NCI-H82 (cell line): ENCODE measurements at places on chromosomes 16 and 17.

- no peak for DNase-seq
These were observed 802.5 kb upstream of the EEF2KMT start for GRCh38 chr16:5900046-5900445.

DNA sequence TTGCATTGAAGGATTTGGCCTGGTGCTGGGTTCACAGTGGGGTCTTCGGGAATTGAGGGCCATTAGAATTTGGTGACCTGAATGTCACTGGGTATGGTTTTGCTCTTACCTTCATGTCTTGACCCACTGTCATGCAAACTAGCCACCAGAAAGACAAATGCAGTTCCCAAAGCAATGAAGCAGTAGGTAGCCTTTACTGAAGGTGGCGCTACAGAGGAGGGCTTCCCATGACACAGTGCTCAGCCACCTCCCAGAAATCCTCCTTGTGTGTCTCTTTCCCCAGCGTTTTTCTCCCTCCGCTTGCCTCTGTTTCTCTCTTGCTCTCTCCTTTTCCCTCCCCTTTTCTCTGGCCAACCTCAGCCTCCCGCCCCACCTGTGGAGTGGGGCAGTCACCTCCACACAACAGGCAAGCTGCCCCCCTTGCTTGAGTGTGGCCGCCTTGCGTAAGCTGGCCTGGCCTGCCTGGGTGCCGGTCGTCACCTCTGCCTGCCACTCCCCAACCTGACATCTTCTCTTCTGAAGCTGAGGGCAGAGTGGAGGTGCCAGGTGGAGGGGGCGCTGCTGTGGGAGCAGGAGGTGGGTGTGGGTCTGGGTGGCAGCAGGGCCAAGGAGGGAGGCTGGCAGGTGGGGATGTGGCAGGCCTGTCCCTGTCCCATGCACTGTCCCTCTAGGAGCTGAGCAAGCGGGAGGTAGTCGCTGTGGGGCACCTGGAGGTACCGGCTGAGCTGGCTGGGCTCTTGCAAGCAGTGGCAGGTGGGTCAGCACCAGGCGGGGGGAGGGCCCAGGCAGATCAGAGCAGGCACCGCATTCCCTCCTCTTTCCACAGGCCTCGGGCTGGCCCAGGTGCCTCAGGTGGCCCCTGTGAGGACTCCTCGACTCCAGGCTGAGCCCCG lies 34.7 kb downstream of the MYO15A start:
- peak; percentile 71 for DNase-seq

- no peak for DNase-seq
These were observed 28.2 kb upstream of the TMEM220 start for GRCh38 chr17:10758062-10758461.

GRCh38 chr16:84334058-84334457 lies 34.3 kb upstream of the ATP2C2 start:
- DNase-seq: no peak

- peak; percentile 34 for DNase-seq
These were observed 341.4 kb downstream of the FOXL1 start for GRCh38 chr16:86919578-86920305.

DNA sequence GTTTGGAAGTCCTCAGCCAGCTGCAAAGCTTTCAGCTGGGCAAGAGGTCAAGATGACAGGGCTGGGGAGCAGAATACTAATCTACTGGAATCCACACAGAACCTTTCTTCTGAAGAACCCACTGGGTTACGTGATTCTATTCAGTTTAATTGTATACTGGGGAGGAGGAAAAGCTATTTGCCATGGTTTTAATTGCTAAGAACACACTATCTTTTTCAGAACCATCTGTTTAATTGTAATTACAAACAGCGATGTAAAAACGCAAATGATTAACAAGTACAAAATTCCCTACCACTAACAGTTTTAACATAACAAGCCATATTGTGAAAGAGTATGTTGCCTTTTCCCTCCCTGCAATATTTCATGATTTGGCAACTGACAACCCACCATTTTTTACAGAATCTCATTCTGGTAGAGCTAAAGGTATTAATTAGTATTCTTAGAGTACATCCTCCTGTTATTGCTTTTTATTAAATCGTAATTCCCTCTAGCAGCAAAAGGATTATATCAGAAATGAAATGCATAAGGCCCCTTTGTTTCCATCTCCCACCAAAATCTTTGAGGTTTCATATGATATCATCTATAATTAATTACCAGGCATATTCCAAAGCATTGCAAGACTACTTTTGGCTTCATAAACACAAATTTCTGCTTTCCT lies 12.1 kb downstream of the HYDIN start:
- no peak for DNase-seq

DNA sequence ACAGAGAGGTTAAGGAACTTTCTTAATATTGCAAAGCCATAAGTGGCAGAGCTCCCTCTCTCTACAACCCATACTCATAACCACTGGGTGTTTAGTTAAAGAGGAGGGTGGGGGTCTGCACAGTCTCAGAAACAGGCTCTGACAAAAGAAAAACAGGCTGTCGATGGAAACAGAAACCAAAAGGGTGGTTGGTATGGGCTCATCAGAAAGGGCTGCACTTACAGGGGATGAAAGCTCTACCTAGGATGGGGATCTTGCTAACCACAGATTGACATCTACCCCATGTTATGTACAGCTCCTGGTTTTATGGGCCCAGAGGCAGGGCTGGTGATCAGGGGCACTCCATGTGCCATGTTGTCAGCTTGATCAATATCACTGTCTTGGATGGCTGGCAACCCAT lies 111.4 kb downstream of the CYLD start:
- DNase-seq: no peak

- DNase-seq: no peak
These were observed 6.6 kb downstream of the C16orf95 start for GRCh38 chr16:87310610-87311009.

DNA sequence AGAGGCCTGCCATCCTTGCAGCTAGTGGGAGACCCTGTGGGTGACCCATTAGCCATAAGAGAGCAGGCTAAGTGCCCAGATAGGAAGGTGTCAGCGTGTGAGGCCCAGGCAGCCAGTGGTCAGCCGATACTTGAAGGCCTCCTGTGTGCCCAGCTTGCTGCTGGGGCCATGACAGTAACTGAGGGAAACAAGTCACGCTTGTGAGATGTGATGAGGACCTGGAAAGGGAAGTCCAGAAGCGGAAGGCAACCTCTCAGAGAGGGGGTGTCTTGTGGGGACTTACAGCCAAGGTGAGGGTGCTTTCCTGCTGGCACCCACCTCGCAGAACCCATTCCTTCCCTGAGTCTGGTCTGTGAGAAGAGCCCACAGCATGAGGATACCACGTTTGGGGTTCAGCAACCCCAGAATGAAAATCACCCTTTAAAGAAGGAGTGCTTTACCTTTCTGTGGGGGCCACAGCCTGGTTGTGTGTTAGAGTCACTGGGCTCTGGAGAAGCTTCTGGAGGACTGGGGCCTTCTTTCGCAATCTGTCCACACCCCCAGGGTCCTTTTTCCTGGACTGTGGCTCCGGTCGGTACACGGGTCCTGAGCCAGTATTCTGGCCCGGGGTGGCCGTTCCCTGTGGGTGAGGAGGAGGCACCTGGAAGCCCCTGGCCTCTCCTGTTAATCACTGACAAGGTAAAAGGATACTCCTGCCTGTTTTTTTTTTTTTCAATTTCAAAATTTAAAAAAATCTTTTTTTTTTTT lies 53.9 kb downstream of the PLCG2 start:
- DNase-seq: no peak

DNA sequence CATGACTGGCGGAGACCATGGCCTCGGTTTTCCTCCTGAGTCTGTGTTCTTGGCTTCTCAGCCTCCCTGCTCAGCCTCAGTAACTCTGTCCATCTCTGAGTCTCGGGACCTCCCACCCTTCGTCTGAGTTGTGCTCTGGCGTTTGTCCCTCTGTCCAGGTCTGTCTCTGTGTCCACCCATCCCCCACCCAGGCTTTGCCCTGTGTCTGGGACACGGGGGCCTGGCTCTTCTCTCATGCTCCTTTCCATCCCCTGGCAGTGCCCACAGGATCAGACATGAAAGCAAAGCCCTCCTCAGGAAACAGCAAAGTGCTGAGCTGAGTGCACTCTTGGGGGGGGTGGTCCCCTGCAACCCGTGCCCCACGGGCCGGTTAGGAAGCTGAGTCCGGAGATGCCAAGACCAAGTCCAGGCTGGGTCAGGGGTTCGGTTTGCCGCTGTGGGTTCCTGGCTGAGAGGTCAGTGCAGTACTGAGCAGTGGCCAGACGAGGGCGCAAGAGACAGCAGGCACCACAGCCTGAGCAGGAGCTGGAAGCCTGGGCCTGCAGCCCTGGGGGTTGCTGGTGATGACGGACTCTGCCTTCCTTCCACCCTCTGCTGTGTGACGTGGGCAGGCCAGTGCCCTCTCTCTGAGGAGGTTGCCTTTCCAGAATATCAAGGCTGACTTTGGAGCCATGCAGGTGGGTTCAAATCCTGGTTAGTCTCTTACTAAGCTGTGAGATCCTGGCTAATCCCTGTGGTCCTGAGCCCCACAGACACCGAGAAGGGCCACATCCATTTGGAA lies 2.5 kb downstream of the P2RX1 start:
- DNase-seq: peak; percentile 89

- no peak for DNase-seq
These were observed 903.4 kb upstream of the CDH8 start for GRCh38 chr16:62939687-62940086.

DNA sequence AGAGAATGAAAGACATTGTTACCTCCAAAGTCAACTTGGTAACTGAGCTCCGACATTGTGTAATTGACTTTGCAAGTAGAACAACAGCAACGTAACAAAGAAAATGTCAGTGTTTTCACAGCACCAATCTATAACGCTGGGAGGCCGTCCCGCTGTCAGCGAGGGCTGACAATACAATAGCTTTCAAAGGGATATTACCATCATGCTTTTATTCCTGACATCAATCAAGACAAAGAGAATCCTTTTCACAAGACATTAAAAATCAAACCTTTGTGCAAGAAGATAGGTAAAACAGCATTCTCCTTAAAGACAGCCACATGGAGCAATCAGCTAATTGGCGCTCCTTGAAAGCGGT lies 6.2 kb downstream of the ZNF423 start:
- DNase-seq: no peak

GRCh38 chr17:66942451-66943264 lies 21.8 kb upstream of the CACNG4 start:
- DNase-seq: no peak

- no peak for DNase-seq
These were observed 388.5 kb downstream of the XYLT1 start for GRCh38 chr16:17082095-17082882.

- DNase-seq: no peak
These were observed 40.9 kb upstream of the JPH3 start for GRCh38 chr16:87561200-87562105.

- no peak for DNase-seq
These were observed 2.4 kb downstream of the MMP15 start for GRCh38 chr16:58027916-58028455.

- DNase-seq: no peak
These were observed 11.4 kb downstream of the HSF5 start for GRCh38 chr17:58476812-58477211.

DNA sequence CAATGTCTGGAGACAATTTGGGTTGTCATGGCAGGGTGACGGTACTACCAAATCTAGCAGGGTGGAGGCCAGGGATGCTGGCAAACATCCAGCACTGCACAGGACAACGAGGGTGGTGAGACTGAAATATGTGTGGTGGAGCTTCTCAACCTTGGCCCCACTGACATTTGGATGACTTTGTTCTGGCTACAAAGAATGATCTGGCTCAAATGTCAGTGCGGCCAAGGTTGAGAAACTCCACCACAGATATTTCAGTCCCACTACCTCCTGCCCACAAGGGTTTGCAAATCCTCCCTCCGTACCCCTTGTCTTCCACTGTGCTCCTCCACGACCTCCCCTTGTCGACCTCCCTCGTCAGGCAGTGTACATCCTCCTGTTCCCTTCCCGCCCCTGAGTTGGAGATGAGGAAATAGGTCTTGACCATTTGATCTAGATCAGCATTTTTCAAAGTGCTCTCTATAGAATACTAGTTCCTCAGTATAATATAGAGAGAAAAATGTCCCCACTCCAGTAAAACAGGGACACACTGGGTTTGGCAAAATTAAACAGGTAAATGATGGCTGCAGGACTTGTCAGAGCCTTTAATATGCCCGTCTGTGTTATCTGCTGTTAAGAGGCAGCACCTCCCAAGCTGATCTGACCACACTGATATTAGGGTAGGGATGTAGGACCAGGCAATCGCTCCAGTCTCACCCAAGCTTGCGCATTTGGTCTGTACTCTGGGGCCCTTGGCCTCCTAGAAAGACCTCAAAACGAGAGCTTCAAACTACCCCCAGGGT lies 6.8 kb downstream of the OSGIN1 start:
- DNase-seq: no peak

- peak; percentile 85 for DNase-seq
These were observed 54.3 kb upstream of the SREBF1 start for GRCh38 chr17:17890773-17891759.

DNA sequence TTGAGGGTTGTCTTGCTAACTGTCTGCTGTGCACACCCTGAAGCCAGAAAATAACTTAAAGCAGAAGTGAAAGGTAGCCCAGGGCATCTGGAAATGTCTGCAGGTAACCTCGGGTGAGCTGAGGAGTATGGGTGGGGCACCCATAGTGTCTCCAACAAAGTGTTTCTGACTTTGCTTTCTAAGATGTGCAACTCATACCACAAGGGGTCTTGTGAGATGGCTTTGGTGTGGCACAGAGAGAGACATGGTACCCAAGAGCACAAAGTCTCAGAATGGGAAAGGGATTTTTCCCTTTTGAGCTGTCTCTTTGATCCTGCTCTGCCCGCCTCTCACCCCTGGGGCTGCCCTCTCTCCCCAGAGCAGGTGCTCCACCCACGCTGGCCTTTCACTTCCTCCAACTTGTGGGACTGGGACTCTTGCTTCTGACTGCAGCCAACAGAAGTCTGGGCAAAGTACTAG lies 6.9 kb downstream of the CHD9 start:
- DNase-seq: no peak

GRCh38 chr16:87539113-87539512 lies 46.3 kb upstream of the ZCCHC14 start:
- no peak for DNase-seq

DNA sequence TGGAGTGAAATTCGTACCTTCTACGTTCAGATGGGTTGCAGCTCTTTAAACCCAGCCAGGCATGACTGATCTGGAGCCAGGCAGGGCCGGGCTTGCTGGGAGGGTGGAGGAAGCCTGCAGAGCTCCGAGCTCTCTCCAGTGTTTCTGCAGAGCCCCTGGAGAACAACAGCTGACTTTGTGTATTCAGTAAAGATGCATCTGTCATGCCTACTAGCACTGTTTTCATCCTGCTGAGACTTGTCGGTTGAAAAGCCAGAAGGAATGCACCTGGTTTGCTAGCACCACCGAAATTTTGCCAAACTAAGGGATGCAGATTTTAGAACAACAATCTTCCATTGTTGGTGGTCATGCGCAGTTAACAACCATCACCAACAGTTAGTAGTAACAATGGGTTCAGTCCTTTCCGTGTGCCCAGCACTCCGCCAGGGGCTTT lies 22.4 kb upstream of the SCNN1B start:
- peak; percentile 52 for DNase-seq

GRCh38 chr17:63760771-63761539 lies 12.4 kb downstream of the CCDC47 start:
- no peak for DNase-seq

DNA sequence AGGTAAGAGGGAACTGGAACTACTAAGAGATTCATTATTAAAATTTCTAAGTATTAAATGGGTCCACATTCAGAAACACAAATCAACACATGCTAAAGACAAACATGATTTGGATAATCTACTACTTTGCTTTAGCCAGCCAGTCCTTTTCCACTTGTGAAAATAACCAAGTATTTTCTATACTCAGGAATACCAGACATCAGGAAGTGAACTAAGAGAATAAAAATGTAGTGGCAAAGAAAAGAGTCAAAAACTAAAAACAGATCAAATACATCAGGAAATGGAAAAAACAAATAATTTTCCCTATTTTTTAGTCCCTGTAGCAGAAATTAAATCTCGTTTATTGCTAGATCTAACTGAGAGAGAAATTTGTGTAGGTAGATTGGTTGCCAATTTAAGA lies 78.0 kb downstream of the MYO1D start:
- DNase-seq: no peak
